ENCODE measurements at places on chromosomes 6 and 20.

- no peak for DNase-seq
Observed at GRCh38 chr6:167995302-167995701, 2.2 kb upstream of the KIF25 start.

DNA sequence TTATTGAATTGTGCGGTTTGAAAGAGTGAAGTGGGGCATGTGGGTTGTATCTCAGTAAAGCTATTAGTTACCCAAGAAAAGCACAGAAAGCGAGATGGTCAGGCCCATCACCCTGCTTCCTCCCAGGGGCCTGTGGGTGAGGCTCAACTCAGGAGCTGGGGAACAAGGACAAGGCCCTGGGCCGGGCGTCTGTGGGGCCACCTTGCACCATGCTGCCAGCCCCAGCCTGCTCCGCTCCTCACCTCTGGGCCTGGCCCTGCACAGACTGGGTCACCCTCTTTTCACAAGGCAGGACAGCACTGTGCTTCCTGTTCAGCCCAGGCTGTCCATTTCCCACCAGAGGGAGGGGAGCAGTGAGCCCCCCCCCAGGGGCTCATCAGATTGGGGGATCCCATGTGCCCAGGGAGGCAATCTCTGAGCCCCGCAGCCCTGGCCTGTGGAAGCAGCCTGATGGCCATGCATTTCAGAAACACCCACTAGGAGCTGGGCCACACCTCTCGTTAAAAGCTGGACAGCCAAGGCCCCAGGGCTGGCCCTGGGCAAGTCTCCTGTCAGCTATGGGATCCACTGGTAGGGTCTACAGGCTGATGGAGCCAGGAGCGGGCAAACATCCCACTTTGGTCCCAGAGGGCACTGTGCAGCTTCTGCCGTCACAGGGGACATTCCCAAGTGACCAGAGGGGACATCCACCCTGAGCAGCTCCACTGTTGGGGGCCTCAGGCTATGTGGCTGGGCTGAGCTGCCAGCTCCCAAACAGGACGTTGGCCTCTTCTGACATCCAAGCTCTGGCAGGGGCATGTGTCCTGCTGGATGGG lies 55.9 kb downstream of the YTHDF1 start:
- DNase-seq: no peak

DNA sequence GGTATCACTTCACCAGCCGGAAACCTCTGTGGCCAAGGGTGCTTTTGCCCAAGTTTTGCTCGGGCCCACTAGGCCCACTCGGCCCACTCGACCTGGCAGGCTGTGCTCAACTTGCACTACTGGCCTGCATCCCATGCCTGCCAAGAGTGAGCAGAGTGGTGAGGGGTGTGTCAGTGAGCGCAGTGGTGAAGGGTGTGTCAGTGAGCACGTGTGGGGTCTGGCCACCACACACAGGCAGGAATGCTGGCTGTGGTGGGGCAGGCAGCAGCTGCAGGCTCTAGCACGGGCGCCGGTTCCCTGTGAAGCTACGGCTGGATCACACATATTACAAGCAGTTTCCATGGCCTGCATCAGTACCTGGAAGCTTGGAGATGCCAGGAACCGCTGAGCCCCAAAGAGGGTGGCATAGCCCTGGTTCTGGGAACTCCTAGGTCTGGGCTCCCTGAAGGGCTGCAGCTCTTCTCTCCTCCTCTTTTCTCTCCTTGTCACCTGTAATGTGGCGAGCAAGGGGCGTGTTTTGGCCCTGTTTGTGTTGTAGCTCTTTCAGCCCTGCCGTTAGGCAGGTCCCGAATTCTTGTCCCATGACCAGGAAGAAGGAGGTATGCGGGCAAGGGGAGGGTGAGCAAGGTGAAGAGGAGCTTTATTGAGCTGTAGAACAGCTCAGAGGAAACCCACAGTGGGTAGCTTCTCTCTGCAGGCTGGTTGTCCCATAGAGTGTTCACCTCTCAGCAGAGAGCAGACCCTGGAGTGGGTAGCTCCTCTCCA lies 51.0 kb upstream of the CLDN20 start:
- no peak for DNase-seq

DNA sequence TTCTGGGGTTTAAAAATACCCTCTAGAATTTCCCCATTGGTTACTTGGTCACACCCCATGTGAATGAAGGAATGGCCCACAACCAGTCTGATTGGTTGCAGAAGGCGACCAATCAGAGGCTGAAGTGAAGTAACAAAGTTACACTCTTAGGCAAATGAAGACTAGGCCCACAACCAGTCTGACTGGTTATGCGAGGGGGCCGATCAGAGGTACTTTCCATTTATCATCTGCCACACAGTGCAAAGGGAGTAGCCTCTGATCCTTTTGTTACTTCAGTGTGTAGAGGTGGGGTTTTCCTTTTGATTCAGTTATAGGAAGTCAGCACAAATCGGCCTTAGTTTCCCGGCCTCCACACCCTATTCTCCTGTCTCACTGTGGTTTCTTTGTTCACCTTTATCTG lies 61.2 kb upstream of the SGK1 start:
- no peak for DNase-seq

DNA sequence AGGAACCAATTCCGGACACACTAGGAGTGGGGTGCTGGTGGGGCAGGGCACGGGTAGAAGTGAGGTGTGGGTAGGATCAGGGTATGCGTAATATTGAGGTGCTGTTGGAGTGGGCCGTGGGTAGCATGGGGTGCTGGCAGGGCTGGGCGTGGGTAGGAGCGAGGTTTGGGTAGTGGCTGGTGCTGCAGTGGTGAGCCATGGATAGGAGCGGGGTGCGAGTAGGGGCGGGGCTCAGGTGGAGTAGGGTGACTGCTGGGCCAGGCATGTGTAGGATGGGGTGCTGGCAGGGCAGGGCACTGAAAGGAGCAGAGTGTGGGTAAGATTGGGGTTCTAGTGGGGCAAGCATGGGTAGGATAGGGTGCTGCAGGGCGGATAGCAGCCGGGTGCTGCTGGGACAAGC lies 114.2 kb upstream of the DUSP22 start:
- DNase-seq: no peak

GRCh38 chr20:44965651-44966029 lies 672 bp upstream of the STK4 start:
- no peak for DNase-seq

Measured in hippocampal formation (tissue), 2 donors.